ENCODE measurements at places on chromosomes 4 and X.

DNA sequence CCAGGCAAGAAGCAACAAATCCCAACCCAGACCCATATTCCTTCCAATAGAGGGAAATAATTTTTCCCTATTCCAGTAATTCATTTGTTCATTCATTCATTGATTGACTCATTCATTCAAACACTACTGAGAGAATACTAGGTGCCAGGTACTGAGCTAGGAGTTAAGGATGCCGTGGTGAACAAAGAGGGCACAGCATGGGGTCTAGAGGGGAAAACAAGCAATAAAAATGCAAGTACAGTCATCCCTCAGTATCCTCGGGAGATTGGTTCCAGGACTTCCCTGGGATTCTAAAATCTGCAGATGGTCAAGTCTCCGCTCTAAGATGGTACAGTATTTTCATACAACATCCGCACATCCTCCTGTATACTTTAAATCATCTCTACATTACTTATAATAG is 18.7 kb downstream of the RASGEF1B start:
- DNase-seq, result no peak

DNA sequence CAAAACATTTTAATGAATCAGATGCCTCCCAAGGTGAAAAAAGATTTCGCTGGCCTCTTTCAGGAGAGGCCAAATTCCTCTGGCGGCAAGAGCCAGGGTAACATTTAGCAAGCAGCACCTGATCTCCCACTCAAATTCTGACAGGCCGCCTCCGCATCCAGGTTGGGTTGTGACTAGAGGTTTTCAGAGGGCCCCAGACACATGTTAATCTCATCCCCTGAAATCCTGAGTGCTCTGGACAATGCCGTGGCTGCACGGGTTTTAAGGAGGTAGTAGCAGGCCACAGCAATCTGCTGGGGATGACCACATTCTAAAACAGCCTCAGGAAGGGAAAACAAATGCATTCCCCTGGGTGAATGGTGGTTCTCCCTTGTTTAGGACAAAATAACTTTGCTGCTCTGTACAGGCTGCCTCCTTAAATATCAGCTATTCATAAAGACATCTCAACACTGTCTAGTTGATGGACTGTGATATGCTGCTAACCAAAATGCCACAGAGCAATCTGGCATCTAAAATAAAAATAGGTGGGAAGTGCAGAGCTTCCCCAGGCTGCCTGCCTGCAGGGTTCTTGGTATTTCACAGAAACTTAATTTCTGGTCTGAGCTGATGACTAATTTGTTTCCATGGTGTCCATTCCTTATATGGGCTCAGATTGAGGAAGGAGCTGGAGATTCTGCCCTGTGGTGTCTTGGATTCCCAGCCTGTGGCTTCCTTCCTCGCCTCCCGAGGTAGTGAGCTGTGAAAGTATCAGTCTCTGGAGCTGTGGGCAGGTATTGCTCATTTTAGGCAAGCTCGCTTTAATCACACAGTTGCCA is 202.0 kb downstream of the DCLK2 start:
- no peak for DNase-seq

GRCh38 chrX:132676102-132676501 is 187.3 kb upstream of the MBNL3 start:
- no peak for DNase-seq

GRCh38 chrX:134712272-134712671 is 54.0 kb upstream of the PLAC1 start:
- no peak for DNase-seq

DNA sequence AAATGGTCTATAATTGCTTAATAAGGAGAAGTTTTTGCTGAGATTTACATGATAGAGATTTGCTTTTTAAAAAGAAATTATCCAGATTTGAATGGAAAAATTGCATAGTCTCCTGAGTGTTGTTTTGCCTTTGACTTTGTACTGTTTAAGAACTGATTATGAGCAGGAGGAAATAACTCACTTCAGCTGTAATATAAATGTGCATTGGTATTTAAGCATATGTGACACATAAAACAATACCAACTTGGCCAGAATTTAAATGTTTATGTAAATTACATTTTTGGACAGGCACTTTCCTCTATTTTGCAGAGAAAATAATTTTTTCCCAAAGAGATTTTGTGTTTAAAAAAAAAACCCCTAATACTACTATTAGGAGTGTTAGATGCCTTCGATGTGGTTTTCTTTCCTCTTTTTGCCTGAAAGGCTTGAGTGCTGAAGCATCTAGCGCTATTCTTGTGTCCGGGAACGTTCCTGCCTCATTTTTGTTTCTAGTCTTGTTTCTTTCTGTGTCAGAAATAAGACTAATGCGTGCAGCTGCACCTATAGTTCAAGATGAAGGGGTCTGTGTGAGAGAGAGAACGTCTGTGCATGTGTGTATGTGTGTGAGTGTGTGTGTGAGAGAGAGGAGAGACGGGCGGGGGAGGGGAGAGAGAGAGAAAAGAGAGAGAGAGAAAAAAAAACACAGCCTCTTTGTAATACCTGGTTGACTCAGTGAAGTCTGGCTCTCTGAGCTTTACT is 60.8 kb downstream of the TBL1X start:
- DNase-seq, result no peak

- DNase-seq, result no peak
Observed at GRCh38 chr4:2787230-2788100, 5.4 kb upstream of the SH3BP2 start.

DNA sequence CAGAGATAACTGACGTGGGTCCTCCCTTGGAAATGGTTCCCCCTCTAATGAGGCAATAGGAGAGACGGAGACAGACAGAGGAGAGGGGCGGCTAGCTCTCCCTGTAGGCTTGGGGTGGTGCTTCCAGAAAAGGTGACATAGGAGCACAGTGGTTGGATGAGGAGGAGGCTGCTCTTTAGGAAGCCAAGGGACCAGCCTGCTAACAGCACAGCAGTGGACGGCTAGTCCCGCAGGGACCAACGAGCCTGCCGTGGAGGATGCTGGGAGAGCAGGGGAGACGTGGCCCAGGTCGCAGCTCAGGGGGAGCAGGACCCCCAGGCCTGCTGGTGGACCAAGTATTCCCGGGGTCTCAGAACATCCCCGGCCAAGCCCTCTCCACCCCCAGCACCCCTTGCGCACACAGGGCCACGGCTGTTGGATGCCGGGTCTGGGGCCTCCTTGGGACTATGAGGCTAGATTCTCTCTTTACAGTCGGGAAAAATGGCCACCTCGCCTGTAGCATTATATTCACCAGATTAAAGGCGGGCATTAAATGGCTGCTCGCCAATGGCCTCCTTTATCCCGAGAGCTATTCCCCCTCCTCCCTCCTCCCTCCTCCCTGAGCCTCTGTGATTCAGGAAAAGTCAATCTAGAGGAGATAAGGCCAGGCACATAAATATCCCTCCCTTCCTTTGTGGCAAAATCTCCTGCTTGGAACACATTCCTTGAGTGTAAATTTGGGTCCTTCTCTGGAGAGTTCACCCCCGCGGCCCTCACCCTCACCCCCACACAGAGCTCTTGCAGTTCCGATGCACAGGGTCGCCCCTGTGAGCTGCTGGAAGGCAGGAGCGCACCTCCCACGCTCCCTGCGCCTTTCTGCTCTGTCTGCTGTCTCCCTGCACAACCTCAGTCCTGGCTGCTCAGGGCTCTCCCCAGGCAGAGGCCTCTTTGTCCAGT is 30.5 kb upstream of the NSG1 start:
- no peak for DNase-seq

DNA sequence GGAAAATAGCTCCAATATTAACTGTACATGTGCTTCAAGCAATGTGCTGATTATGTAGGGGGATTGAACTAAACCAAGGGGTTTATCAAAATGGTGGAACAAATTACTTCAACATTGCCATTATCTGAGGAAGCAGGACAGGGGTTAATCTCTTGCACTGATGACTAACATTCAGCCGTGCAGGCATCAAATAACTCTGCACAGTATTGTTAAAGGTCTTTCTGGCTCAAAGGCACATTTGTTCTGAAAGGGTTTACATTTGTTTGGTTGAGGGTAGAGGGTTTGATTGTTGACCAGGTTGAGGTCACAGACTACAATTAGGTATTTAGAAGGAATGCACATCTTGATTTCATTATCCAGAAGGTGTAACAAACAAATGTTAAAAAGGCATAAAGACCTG is 32.2 kb upstream of the CCSER1 start:
- DNase-seq, result no peak

DNA sequence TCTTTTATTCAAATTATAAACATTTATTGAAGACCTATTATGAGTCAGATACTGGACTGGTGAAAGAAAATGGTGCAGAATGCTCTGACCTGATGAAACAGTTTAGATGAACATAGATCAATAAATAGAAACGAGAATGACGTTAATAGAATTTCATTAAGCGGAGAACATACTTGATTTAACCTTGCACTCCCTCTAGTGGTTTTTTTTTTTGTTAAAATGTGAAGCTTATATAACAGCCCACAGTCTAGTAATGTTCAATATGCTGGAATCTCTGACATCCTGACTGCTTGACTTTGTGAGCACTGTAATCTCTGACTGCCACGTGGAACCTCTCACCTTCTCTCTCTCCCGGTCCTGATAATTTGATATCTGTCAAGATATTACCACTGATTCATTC is 32.3 kb downstream of the HDAC8 start:
- DNase-seq, result no peak

DNA sequence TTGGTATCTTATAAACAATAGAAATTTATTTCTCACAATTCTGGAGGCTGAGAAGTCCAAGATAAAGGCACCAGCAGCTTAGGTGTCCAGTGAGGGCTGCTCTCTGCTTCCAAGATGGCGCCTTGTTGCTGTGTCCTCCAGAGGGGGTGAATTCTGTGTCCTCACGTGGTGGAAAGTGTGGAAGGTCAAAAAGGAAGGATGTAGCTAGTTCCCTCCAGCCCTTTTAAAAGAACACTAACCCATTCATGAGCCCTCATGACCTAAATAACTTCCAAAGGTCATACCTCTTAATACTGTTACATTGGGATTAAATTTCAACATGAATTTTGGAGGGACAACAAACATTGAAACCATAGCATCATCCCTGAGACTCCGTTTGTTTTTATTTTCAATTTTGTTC is 48.8 kb downstream of the ZNF81 start:
- DNase-seq, result no peak

DNA sequence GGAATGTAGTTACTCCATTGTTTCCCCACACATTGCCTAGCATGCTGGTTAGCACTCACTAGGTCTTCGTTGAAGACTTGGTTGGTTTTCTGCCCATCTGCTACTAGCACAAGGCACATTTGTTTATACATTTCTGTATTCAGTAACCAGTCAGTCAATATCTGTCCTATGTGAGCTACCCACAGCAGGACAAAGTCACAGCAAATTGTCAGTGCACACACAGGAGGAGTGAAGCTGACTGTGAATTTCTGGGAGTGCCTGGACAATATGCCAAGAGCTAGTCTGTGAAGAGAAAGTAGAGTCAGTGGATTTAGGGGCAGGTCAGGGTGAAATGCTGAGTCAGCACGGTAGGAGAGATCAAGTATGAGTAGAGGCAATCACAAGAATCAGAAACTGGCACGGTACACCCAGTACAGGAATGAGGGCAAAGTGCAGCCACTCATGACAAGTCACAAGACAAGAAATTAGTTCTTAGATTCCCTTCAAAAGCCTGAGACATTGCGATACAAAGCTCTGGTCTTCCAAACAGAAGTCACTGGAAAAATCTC is 1049.8 kb upstream of the POU3F4 start:
- no peak for DNase-seq

- no peak for DNase-seq
Observed at GRCh38 chr4:177974461-177974860, 532.2 kb upstream of the AGA start.

GRCh38 chr4:187235456-187236170 is 512.0 kb upstream of the FAT1 start:
- DNase-seq, result no peak

DNA sequence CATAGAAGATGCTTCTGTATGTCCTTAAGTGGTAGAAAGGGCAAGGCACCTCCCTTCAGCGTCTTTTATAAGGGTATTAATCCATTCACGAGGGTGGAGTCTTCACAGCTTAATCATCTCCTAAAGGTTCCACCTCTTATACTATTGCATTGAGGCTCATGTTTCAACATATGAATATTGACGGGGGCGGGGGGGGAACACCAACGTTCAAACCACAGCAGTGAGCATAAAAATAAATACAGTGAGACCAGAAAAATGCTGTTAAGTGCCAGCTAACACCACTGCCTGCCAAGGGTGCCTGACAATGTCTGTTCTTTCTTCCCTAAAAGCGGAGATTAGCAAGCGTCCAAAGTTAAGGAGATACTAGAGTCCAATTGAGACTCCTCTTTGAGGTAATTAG is 323.3 kb downstream of the STK32B start:
- DNase-seq, result no peak

DNA sequence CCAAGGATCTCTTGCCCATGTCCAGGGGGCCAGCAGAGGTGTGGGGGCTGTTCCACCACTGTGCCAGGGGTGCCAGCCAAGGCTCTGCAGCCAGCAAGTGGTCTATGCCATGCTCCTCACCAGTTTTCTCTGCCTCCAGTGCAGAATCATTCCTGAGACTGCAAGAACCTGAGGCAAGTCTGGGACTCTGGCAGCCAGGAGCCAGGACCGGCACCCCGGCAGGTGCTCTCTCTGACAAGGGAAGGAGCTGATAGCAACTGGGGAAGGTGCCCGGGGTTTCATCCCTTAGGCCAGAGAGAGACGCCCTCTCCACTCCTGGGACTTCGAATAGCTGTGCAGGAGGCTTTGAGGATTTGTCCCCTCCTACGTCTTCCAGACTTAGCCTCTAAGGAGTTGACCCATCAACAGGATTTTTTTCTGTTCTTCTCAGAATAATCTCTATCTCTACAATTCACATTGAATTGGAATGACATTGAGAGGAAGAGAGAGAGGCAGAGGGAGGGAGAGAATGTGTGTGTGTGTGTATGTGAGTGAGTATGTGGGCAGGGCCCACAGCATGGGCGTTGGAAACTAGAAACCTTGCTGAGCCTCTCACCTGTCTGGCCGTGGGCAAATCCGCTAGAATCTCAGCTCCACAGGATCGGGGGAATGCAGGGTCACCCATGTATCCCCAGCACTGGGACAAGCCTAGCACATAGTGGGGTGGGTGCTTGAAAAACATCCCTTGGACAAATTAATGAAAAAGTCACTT is 74.5 kb upstream of the AFAP1 start:
- DNase-seq, result no peak

- no peak for DNase-seq
Observed at GRCh38 chr4:144288011-144288903, 147.7 kb upstream of the GYPA start.

DNA sequence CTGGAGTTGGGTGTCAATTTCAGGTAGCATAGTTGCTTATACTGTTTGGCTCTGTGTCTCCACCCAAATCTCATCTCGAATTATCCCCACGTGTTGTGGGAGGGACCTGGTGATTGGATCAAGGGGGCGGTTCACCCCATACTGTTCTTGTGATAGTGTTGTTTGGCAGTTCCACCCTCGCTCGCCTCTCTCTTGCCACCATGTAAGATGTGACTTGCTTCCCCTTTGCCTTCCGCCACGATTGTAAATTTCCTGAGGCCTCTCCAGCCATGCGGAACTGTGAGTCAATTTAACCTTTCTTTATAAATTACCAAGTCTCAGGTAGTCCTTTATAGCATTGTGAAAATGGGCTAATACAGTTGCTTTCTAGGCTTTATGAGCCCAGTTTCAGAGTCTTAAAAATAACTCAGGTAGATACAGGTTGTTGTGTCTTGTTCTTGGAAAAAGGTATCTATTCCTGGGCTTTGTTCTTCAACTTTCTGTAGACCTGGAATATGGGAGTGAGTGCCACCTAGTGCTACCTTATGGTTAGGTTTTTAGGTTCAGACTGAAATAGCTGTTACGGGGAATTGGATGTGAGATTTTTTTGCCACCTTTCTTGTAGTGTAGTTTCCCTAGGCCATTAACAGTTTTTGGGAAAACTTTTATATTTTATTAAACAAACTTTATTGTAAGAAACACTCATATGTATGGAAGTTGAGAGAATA is 15.6 kb downstream of the PGK1 start:
- DNase-seq, result no peak
